Right renal cortex interstitium (tissue), 3 donors: ENCODE measurements at places on chromosomes 7 and 10.

GRCh38 chr10:124935946-124936345, 6.0 kb upstream of the ZRANB1 start:
- no peak for DNase-seq

DNA sequence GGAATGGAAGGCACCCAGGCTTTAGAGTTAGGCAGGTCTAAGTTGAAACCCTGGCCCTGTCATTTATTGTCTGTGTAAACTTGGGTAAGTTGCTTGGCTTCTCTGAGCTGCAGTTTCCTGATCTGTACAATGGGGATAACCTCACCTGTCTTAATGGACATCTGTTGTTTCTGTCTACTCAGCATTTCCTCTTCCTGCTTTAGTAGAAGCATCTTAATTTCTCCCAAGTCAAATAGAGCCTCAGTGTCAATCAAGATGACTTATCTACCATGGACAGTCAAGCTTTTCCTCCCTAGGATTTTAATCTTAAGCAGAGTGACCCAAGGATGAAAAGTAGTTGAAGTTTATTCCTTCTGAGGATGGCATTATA, 119.7 kb downstream of the FZD1 start:
- DNase-seq = no peak

DNA sequence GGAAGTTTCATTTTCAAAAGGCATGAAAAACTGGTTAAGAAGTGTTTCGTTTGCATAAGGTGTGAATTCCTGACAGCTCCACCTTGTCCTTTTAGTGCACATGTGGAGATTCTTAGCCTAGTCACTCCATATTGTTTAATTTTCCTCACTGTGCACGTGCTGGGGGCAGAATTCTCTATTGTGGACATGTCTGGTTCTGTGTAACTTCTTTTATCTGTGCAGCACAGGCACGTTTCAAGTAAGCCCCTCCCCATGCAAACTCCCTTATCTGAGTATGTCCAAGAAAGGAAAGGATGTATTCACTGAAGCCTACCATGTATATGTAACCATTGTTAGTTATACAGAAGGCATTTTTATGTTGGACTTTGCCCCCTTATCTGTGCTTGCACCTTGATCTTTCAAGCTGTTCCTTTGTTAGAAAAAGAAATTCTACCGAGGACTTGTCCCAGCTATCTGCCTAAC, 1346.3 kb downstream of the REEP3 start:
- no peak for DNase-seq

GRCh38 chr7:113120647-113121046, 2.3 kb upstream of the SMIM30 start:
- no peak for DNase-seq

DNA sequence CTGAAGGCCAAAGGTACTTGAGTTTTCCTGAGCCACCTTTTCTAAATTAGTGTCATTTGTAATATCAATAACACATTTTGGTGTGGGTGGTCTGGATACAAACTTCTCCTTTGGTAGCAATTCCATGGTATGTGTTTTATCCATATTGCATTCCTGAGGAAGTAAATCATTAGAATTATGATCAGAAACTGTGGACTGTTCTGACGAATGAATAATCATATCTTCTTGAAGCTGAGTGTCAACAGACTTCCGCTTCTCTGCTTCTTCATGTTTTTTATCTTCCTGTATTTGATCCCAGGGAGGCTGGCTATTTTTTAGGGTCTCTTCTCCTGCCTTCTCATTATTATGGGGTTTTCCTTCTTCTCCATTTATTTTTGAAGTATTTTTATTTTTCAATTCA, 81.4 kb downstream of the NRBF2 start:
- DNase-seq = no peak

- no peak for DNase-seq
These were observed 111.7 kb upstream of the STARD3NL start for GRCh38 chr7:38066391-38066790.

GRCh38 chr10:48600645-48601505, 4.0 kb downstream of the ARHGAP22 start:
- no peak for DNase-seq

GRCh38 chr7:67870396-67870795, 873.8 kb downstream of the TYW1 start:
- DNase-seq = no peak

DNA sequence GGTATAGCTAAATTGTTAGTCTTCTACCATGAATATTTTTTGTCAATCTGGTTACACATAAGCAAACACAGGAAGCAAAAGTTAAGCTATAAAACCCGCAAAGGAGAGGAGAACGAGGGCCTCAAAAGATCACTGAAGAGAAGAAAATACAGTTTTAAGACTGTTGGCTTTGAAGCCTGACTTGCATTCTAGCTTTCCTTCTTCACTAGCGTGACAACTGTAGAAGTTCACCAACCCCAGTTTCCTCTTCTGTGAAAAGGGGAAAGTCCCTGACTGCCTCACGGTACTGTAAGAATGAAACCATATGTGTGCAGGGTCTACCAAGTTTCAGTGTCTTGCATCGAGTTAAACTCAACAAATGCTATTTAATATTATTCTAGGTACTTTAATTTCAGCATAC, 7.5 kb upstream of the LRRN3 start:
- no peak for DNase-seq

DNA sequence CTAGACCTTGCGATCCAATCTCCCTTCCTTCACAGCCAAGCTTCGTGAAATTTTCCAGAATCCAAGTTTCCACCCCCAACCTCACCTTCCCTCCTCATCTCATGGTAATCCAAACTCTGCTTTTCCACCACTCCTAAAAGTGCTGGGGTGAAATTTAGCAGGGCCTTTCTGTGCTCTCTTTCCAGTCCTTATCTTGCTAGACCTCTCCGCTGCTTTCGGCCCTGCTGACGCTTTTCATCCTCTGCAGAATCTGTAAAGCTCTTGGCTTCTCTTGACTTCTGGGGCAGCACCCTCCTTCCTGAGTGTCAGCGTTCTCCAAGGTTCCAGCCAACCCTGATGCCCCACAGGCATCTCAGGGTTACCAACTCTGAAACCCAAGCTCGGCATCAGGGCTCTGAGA, 7.7 kb downstream of the PLAC9 start:
- no peak for DNase-seq

DNA sequence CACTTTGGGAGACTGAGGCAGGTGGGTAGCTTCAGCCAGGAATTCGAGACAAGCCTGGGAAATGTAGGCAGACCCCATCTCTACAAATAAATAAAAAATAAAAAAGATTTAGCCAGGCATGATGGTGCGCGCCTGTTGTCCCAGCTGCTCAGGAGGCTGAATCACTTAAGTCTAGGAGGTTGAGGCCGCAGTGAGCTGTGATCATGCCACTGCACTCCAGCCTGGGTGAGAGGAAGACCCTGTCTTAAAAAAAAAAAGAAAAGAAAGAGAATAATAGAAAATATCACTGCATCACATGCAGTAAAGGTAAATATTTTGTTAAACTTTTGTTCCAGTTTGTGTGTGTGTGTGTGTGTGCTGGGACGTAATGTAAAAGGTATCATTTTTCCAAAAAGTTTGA, 3.0 kb downstream of the STRIP2 start:
- DNase-seq = no peak

- no peak for DNase-seq
These were observed 157.1 kb downstream of the GATA3 start for GRCh38 chr10:8211631-8212030.

GRCh38 chr10:86592413-86592812, 61.9 kb upstream of the OPN4 start:
- no peak for DNase-seq

GRCh38 chr10:44828508-44829142, 82.5 kb upstream of the TMEM72 start:
- peak; percentile 61 for DNase-seq
